ENCODE measurements at places on chromosomes 5 and 9.

GRCh38 chr5:55926476-55926875, 68.3 kb downstream of the IL6ST start:
- DNase-seq: no peak

DNA sequence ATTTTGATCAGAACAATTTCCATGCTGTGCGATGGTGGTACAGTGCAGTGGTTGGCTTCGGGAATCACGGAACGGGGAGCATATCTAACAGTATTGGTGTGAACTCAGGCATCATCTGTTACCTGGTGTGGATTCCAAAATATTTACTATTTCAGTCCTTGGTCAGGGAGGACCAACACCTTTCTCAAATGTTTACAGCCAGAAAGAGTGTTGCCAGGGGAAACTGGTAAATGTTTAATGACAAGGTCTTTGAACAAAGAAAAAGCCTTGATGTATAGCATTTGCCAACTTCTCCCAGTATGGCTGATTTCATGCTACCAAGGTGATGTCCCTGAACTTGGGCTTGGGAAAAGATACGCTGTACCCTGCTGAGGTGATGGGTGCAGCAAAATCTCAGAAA, 145.6 kb upstream of the POC5 start:
- no peak for DNase-seq

- DNase-seq: no peak
Measured at GRCh38 chr5:68447136-68447929, 231.8 kb downstream of the PIK3R1 start.

GRCh38 chr5:175444060-175444904, at the start of gene DRD1:
Gene DRD1 (minus strand): TSS chr5:175444182. CDS start chr5:175443099, 1,083 bp downstream.
- peak; percentile 41 for DNase-seq

DNA sequence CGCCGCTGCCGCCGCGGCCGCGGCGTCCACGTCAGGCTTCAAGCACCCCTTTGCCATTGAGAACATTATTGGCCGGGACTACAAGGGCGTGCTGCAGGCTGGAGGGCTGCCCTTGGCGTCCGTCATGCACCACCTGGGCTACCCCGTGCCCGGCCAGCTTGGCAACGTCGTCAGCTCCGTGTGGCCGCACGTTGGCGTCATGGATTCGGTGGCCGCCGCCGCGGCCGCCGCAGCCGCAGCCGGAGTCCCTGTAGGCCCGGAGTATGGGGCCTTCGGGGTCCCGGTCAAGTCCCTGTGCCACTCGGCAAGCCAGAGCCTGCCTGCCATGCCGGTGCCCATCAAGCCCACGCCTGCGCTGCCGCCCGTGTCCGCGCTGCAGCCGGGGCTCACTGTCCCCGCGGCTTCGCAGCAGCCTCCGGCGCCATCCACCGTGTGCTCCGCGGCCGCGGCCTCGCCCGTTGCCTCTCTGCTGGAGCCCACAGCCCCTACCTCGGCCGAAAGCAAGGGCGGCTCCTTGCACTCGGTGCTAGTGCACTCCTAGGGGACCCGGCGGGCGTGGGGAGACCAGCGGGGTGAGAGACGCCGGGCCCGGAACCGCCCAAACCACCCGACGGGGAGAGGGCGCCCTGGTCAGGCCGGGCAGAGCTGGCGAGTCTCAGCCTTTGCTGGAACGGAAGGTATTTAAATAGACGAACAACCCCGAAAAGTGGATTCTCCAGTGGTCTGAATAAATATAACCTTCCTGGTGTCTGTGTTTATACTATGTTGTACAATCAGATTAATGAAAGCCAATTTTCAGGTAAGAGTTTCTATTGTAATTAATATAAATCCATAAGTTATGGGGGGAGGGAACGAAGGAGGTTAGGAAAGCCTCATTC, 1.2 kb downstream of the FOXB2 start:
- DNase-seq: no peak

GRCh38 chr9:8085986-8086385, 286.4 kb upstream of the DMAC1 start:
- DNase-seq: no peak

DNA sequence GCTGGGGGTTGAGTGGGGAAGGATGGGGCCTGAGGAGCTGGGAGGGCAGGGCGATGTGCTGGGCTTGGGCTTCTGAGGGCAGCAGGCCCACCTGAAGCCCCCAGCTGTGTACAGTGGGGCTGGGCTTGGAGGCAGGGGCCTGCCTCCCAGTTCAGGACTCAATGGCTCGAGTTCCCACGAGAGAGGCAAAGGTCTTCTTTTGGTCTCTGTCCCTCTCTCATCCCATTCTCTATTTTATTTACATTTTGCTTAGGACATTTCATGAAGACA, 180.6 kb downstream of the MACROH2A1 start:
- DNase-seq: no peak

DNA sequence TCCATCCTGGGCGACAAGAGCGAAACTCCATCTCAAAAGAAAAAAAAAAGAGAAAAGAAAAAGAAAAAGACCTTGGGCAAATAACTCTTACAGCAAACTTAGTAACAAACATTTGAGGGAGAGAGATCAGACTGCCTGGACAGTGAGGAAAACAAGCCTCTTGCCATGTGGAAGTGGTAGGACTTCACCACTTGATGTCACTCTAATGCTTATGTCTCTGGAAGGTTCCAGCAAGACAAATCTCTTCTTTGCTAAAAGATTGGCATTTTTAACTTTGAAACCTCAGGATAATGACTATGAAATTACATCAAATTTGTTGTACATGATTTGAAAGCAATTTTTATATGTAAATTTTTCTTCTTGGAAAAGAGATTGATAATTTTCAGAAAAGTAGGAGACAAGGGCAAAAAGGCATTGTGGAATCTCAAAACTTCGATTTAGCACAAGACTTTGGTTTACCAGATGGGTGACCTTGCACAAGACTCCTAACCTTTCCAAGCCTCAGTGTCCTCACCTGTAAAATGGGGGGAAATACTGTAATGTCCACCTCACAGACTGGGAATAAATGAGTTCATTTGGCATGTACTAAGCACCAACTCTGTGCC, 5.4 kb downstream of the ACTL7B start:
- DNase-seq: no peak

DNA sequence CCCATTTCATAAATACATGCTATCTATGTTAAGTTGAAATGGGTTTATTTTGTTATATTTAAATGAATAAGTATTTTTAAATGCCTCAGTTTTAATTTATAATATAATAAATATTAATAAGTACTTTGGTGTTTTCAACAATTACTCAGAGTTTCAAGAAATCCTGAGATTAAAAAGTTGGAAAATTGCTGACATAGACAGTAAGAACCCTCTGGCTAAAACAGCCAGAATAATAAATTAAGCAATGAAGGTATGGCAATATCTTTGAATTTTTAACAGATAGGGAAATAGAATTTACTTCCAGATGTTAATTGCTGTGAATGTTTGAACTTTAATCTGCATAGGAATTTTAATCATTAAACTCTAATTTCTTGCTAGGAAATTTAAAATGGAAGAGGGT, 83.6 kb downstream of the ZNF622 start:
- no peak for DNase-seq

- DNase-seq: no peak
Measured at GRCh38 chr5:170151097-170151831, 45.6 kb downstream of the FOXI1 start.

- DNase-seq: no peak
Measured at GRCh38 chr5:67693956-67694809, 497.6 kb upstream of the CD180 start.

GRCh38 chr9:106911951-106912350, 49.0 kb downstream of the ZNF462 start:
- no peak for DNase-seq

DNA sequence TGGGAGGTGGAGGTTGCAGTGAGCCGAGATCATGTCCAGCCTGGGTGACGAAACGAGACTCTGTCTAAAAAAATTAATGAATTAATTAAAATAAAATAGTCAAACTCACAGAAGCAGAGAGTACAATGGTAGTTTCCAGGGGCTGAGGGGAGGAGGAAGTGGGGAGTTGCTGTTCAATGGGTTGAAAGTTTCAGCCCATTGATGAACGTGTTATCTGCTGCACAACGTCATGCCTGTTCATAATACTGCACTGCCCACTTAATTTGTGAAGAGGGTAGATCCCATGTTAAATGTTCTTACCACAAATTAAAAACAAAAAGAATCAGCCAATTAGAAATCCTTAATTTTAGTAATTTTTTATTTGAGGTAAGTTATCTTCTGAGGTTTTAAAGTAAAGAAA, 16.4 kb upstream of the RUFY1 start:
- no peak for DNase-seq

- no peak for DNase-seq
Measured at GRCh38 chr9:114097613-114098020, 1.5 kb downstream of the KIF12 start.

GRCh38 chr9:105890046-105890822, 195.9 kb downstream of the TMEM38B start:
- no peak for DNase-seq

DNA sequence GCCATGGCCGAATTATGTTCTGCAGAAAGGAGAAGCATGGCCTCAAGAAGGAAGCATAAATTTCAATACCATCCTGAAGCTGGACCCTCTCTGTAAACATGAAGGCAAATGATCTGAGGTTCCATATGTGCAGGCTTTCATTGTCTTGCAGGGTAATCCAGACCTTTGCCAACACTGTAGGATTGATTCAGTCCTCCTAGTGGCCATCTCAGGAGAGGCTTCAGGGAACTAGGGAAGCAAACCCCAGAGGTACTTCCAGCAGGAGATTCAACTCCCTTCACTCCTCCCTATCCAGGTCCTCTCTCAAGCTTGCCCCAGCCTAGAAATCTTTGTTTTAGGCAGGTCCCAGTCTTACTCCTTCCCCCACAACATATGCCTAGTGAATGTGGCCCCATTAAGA, 99.3 kb upstream of the HCN1 start:
- no peak for DNase-seq

DNA sequence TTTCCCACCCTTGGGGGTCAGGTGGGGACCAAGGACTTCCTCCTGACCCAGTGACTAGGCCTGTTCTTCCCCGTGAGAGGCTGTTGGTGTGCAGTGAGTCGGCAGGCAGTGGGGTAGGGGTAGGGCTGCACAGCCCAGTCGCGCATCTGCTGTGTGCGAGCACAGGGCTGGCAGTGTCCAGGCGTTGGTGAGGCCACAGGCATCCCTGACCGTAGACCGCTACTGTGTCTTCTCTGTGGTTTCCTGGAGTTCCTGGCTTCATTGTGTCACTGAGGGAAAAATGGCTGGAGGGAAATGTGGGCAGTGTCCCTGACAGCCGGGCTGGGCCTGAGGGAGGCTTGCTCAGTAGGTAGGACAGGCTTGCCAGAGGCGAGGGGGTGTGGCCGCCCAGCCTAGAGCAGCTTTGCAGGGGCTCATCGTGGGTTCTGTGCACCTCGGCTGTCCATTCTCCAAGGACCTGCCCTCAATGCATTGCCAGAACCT, 95.4 kb downstream of the CACNA1B start:
- no peak for DNase-seq

- DNase-seq: no peak
Measured at GRCh38 chr5:14465116-14465515, 116.5 kb upstream of the OTULINL start.

GRCh38 chr5:140038373-140038957, 4.6 kb downstream of the NRG2 start:
- DNase-seq: no peak

DNA sequence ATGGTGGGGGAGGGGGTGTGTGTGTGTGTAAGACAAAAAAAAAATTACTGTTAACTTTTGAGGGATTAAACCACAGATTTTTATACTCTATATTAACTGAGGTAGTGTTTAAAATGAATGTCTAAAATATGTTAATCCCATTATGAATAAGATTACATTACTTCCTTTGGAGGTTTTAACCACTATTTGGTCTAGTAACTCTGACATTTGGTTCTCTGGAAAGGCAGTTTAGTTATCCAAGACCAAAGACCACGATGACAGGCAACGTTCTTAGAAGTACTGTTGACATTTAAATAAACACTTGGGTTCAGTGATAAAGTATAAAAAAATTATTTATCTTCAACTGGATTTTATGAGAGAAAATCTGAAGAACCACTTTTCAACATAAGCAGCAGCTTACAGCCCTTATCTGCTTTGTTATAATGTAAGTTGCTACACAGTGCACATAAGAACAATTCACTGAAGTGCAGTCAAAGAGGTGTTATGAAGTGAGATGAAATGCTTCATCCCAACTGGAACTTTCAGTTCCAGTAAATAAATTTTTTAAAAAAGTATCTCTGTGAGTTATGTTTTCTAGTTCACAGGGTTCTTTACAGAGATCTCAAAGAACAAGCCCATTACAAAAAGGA, 94.5 kb downstream of the OSMR start:
- no peak for DNase-seq

GRCh38 chr5:133142782-133143181, 91.0 kb downstream of the HSPA4 start:
- no peak for DNase-seq

DNA sequence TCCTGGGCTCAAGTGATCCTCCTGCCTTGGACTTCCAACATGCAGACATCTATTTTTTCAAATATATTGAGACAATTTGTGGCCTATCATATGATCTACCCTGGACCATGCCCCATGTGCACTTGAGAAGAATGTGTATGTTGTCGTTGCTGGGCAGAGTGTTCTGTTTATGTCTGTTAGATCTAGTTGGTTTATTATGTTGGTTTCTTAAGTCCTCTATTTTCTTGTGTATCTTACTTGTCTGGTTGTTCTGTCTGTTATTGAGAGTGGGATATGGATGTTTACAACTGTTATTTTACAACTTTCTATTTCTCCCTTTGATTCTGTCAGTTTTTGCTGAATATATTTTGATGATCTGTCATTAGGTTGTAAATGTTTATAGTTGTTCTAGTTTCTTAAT, 10.2 kb upstream of the TMEM171 start:
- DNase-seq: no peak

- DNase-seq: no peak
Measured at GRCh38 chr5:132457371-132458225, 33.0 kb downstream of the IRF1 start.

- no peak for DNase-seq
Measured at GRCh38 chr5:174086751-174087150, 41.2 kb downstream of the NSG2 start.

DNA sequence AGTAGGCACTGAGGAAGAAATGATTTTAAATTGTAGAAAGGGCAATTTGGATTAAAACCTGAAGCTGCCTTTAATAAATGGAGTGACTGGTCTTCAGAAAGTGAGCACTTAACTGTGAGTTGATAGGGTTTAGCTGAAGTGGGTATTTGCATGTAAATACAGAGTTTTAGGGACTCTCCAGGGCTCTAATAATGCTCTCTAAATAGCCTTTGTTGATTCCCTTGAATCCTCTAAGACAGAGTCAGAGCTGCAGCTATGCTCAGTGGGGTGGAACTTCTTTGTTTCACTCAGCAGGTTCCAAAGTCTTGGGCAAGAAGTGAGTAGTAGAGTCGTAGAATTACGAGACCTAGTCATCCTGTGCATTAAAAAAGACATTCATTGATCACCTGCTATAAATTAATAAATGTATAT, 21.4 kb downstream of the GLRA1 start:
- DNase-seq: no peak

- DNase-seq: no peak
Measured at GRCh38 chr9:38372762-38373619, 19.5 kb upstream of the ALDH1B1 start.

Data from T-helper 17 cell (primary cell).